ENCODE measurements at places on chromosomes 2 and 18.

- no peak for DNase-seq
These were observed 156.0 kb downstream of the SEPTIN10 start for GRCh38 chr2:109457794-109458193.

DNA sequence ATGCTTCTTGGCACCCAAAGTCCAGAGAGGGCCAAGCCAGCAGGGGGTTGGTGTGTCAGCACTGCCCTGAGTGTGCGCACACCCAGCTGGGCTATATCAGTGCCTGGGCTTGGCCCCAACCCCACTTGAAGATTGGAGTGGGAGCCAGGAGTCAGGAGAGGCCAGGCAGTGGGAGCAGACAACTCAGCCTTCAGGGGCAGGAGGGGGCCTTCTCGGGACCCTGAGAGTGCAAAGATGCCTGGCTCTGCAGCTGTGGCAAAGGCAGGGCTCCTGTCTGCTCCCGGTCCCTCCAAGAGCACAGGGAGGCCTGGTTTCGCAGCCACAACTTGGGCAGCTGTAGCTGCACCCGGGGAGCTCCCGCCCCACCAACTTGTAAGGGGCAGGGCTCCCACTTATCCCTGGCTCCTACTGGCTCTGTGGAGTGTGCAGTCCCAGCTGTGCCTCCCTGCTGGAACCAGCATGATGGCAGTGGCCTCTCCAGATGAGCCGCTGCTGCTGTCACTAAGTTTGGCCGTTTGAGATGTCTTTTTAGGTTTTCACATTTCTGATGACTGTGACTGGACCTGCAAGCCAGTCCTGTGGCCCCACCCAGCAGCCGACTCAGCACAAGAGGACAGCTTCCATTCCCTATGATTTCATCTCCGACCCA lies 148.8 kb upstream of the HS6ST1 start:
- DNase-seq = no peak

GRCh38 chr2:122390406-122390805 lies 635.0 kb downstream of the TSN start:
- no peak for DNase-seq

- no peak for DNase-seq
These were observed 7.7 kb downstream of the HMSD start for GRCh38 chr18:63956755-63957154.

DNA sequence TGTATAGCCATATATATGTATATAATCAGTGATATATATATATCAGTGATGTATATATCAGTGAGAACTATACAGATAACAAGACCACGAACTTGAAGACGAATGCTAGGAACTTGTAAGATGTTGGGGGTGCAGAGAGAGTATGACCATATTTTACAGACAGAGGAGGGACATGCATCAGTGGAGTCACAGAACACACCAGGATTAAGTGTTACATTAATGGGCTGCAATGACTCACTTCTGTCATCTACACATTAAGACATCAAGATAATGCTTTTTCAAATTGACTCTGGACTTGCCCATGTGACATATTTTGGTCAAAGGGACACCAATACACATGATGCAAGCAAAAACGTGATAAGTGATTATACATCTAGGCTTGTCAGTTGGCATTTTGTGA lies 501.0 kb downstream of the LRRTM4 start:
- no peak for DNase-seq

GRCh38 chr2:174312581-174313234 lies 22.0 kb upstream of the SP9 start:
- DNase-seq = no peak

- no peak for DNase-seq
These were observed 58.1 kb downstream of the CLASP1 start for GRCh38 chr2:121591199-121591598.

DNA sequence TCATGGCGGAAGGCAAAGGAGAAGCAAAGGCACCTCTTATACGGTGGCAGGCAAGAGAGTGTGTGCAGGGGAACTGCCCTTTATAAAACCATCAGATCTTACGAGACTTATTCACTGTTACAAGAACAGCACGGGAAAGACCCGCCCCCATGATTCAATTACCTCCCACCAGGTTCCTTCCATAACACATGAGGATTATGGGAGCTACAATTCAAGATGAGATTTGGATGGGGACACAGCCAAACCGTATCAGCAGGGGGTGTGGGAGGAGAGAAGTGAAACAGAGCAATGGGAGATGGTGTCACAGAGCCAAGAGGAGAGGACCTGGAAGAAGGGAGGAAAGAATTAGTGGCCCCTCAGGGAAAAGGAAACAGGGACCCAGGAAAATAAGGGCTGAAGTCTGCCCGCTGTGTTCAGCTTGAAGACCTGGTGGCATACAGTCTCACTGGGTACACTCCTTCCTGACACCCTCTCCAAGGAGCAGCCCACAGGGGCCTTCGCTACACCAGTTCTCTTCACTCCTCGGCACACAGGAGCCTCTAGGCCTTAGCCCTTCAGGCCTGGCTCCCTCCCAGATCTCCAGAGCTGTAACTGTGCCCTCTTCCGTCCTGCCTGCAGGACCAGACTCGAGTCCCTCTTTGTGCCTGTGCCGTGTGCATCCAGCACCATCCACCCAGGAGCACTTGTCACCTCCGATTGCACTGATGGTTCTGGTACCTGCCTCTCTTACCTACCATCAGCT lies 262.1 kb downstream of the EIPR1 start:
- DNase-seq = no peak

- no peak for DNase-seq
These were observed 23.2 kb downstream of the SPEG start for GRCh38 chr2:219457784-219458369.

GRCh38 chr2:151916632-151917031 lies 88.4 kb upstream of the ARL5A start:
- DNase-seq = no peak

GRCh38 chr2:119645173-119645855 lies 33.7 kb upstream of the TMEM177 start:
- no peak for DNase-seq

GRCh38 chr18:31880186-31880898 lies 62.6 kb downstream of the TRAPPC8 start:
- no peak for DNase-seq

- DNase-seq = no peak
These were observed 106.7 kb upstream of the NABP1 start for GRCh38 chr2:191571163-191571769.

GRCh38 chr2:234500394-234501006 lies 3.6 kb upstream of the ARL4C start:
- peak; percentile 50 for DNase-seq

DNA sequence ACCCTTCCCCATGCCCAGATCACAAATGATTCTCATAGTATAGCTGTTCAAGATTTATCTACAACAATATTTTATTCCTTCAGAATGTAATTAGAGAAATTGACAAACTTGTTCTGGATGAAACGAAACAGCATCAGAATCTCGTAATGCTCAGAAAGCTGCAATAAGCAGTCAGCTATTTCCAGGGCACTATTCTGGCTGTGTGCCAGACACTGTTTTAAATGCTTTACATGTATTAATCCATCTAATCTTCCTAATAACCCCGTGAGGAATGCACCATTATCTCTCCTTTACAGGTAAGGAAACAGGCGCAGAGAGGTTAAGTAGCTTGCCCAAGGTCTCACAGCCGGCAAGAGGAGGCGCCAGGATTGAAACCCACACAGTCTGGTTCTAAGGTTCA lies 10.1 kb upstream of the LYPD6B start:
- DNase-seq = no peak

GRCh38 chr18:22223254-22223964 lies 54.0 kb downstream of the GATA6 start:
- DNase-seq = no peak

GRCh38 chr2:18346344-18346743 lies 214.1 kb downstream of the RDH14 start:
- DNase-seq = no peak

DNA sequence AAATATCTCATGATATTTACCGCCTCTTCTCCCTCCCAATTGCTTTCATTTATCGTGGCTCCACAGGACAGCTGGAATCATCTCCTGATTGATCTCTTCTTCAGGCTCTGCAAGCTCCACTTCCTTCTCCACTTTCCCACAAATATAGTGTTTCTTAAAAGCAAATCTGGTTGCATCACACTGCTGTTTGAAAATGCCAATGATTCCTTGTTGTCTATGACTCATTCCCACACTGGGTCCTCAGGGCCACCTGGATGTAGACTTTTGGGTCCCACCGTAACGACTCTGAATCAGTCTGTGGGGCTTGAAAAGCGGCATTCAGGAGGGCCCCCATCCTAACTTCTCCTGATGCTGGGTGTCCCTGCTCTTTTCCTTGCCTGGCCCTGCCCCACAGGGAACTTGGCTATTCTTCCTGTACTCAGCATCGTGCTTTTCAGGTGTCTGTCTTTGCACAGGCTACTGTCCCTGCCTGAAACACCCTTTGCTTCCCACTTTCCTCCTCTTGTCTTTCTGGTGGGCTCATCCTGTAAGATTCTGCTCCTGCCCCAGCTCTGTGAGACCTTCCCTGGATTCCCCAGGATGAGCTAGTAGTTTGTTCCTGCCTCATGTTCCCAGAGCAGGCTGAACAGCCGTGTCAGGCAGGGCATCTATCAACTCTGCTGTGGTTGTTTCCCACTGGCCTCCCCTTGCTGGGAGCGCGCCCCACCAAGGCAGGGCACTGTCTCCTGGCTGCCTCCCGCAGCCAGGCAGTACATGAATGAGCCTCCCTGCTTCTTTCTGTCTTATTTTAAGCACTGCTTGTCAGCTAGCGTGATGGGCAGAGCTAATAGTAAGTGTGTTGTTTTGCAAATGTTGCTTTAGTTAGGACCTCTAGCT lies 111.9 kb downstream of the KCTD1 start:
- no peak for DNase-seq

GRCh38 chr18:70387027-70387426 lies 98.2 kb downstream of the SOCS6 start:
- DNase-seq = no peak

- no peak for DNase-seq
These were observed 121.8 kb downstream of the CTIF start for GRCh38 chr18:48660346-48661228.

GRCh38 chr2:178819992-178820391 lies 12.8 kb upstream of the TTN start:
- no peak for DNase-seq

- no peak for DNase-seq
These were observed 89.5 kb downstream of the SLC4A10 start for GRCh38 chr2:161713706-161714105.

GRCh38 chr2:240232264-240232915 lies 91.9 kb upstream of the OTOS start:
- DNase-seq = no peak

DNA sequence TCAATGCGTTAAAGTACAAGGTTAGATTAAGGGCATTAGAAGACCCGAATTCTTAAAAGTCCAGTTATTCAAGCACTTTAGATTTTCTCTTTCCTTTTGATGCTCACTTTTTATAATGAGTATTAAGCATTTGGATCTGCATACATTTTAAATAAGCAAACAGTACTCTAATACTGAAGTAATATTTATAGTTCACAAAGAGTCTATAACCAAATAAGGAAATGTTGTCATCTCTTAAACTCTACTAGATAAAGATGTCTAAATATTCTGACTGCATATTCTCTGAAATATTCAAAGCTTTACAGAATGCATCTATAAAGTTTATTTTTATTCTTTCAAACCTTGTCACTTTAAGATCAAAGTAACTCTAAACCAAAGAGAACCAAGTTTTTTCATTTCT lies 25.5 kb downstream of the PPP3R1 start:
- no peak for DNase-seq

DNA sequence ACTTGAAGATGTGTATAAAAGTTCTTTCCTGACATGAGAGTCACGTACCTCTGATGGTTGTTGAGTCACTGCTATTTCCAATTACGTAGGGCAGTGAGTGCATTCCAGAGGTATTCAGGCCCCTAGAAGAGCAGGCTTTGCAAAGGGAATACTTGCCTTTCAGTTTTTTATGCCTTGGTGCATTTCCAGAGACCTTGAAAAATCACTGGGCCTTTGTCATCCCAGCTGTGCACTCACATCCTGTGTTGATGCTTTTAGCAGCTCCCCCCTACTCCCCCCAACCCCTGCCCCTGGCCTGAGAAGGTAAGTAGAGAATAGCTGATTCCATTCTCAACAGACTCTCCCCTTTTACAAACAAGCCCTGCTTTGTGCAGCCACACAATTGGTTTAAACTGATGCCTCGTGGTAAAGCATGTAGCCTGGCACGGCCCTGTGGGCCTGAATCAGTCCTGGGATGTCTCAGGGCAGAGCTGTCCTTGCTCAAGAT lies 174.2 kb downstream of the PRPF40A start:
- no peak for DNase-seq

DNA sequence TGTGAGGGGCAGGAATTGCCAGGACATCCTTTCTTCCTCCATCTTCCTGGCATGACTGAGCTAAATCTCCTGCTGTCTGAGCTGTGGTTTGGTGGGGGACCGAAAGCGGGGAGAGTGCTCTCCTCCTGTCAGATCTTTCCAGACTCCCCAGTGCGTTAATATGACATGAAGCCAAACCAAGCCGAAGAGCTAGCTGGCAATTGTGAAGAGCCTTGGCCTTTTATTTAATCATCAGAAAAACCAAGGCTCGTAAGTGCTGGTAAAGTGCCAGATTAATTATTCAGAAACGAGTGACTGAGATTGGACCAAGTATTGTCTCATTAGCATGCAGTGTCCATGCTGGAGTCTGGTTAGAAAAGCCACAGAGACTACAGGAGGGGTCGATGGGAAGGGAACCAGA lies 14.5 kb upstream of the LRPPRC start:
- DNase-seq = no peak

- DNase-seq = no peak
These were observed 18.6 kb upstream of the VPS4B start for GRCh38 chr18:63440881-63441280.

GRCh38 chr2:98472132-98472650 lies 27.5 kb downstream of the INPP4A start:
- no peak for DNase-seq

- DNase-seq = peak; percentile 77
These were observed at the start of the genes CCDC148 and PKP4 for GRCh38 chr2:158456309-158457066. TSS of gene CCDC148 (minus strand) at chr2:158456753. CDS start at chr2:158456439, 314 bp downstream. TSS of gene PKP4 (plus strand) at chr2:158456952. CDS start at chr2:158533185, 76,233 bp downstream.

- DNase-seq = no peak
These were observed 5.8 kb downstream of the CUL3 start for GRCh38 chr2:224579411-224579810.

GRCh38 chr2:236054125-236054524 lies 114.1 kb downstream of the GBX2 start:
- DNase-seq = no peak

GRCh38 chr2:140695155-140695554 lies 1435.7 kb downstream of the LRP1B start:
- no peak for DNase-seq

DNA sequence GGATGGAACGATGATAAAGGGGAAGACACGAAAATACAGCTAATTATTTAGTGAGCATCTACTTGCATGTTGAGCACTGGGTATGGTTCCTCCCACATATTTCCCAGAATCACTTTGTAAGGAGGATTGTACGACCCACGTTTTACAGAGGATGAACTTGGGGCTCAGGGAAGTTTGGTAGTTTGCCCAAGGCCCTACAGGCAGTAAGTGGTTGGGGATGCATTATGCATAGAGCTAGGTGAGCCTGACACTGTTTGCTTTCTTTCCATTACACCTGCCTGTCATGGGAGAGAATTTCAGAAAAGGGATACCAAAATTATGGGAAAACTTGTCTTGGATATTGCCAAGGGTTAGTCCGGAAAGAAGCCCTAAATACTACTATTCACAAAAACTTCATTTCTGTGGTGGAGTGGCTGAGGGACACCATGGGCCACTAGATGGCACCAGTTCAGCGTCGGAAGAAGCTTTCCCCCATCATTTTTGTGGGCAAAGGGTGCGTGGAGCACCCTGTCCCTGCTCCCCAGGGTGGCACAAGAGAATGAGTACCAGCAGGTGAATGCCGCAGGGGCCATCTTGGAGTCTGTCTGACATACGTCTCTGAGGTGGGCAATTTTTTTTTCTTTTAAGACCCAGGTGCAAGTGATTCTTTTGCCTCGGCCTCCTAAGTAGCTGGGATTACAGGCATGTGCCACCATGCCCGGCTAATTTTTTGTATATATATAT lies 23.5 kb upstream of the C18orf32 start:
- peak; percentile 37 for DNase-seq

Measured in NCI-H510A (cell line).